ENCODE measurements at places on chromosomes 4 and X.

DNA sequence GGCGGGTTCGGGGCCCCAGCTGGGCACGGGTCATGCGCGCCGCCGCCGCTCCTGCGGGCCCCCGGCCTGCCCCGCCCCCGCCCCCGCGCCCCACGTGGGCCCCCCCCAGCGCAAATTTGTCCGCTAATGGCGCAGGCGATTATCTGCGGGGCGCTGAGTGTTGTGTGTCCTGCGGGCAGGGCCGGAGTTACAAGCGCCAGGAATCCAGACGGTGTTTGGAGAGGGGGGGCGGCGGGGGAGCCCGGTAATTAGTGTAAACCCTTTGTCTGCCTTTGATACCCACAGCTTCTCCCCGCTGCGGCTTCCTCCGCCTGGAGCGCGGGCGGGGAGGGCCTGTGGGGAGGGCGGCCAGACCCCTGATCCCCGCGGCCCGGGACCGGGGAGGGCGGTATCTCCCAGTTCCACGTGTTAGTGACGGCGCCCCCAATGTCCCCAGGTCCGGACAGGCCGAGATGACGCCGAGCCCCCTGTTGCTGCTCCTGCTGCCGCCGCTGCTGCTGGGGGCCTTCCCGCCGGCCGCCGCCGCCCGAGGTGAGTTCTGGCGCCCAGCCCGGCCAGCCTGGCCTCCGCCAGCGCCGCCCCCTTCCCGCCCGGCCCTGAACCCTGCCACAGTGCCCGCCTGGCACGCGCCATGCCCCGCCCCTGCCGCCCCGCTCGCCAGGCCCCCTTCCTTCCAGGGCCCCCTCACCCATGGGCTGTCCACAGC lies 761 bp downstream of the FGFRL1 start:
- no peak for DNase-seq

DNA sequence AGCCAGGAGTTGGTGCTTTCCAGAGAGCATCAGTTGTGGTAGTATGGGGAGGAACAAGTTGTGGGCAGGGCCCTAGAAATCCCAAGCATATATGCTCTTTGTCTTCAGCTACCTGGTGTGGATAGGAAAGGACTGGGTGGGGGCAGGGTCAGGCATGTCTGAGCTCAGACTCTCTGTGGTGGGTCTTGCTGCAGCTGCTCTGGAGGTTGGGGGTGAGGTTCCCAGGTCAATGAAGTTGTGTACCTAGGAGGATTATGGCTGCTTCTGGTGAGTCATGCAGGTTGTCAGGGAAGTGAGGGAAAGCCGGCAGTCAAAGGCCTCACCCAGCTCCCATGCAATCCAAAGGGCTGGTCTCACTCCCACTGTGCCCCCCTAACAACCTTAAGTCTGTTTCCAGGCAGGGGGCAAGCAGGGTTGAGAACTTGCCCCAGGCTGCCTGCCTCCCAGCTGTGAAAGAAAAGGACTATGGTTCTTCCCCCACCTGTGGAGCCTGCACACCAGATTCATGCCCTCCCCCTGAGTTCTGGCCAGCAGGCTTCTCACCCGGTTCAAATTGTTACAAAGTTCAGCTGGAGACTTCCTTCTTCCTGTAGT lies 30.4 kb upstream of the QRFPR start:
- no peak for DNase-seq

DNA sequence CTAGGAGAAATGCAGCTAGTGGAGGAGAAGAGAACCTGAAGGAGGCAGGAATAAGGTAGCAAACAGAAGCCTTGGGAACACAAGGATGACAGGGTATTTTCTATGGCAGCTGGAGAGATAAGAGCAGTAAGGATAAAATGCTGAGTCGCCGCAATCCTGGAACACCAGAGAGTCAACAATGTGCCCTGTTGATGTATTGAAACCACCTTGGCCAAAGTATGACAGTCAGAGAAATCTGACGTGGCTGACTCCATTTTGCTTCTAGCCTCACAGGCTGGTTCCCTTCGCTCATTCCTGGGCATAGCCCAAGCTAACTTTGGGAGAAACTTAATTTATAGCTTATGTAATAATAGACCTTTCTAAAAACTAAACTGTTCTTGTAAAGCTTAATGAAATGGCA lies 56.6 kb upstream of the C4orf54 start:
- DNase-seq: no peak

- no peak for DNase-seq
Observed at GRCh38 chrX:38061335-38061734, 55.0 kb downstream of the SYTL5 start.

GRCh38 chr4:145044341-145044740 lies 53.7 kb downstream of the ANAPC10 start:
- no peak for DNase-seq

DNA sequence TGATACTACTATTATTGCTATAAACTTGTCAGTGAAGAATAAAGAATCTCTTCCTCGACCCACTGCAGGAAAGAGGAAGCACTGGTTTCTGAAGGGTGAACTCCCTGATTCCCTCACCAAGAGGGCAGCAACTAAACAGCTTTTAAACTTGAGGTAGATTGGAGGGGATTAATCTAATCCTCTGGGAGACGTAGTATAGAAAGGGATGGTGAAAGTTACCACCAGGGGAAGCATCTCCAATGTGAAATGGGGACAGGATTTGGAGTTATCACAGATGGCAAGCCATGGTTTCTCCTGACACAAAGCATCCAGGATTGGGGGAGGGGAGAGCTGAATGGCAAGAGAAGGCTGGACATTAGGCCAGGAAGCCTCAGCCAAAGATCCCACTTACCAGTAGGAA lies 62.7 kb upstream of the PTPN13 start:
- no peak for DNase-seq
